Activated CD8-positive, alpha-beta memory T cell treated with anti-CD3 and anti-CD28 coated beads for 1 hour (primary cell): ENCODE measurements at places on chromosomes 2 and 18.

DNA sequence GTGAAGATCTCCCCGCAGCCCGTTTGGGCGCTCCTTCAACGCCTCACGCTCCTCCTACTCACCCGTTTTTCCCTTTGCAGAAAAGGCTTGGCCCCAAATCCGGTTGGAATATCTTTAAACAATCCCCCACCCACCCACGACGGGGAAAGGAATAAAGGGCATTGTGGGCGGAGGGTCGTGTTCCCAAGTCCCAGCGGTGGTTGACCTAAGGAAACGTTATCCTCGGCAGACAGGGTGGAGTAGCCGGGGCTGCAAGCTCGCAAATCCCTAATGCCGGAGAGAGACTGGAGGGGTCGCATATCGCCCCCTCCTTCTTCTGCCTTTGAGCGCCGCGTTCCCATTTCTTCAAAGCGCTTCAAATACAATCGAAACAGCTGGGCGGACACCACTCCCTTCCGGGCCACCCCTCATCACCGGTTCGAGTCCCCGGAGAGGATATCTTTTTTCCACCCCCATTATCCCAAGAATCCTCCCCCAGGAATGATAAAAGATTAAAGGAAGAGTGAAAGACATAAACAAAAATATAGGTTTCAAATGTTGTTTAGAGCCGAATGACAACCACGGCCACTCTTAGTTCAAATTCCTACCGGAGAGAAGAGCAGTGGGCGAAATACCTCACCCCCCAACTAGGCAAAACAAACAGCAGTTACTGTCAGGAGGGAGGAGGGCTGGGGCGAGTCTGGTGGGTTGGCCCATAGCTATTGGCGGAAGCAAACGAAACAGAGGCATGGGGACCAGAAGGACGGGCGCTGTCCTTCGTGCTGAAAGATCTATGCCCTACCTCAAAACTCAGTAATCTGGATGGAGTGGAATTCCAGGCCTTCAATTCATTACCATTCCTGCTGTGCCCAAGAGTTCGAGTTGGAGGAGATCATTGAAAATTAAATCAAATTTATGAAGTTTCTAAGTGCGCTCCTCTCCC lies 2.8 kb upstream of the GAD1 start:
- no peak for DNase-seq

DNA sequence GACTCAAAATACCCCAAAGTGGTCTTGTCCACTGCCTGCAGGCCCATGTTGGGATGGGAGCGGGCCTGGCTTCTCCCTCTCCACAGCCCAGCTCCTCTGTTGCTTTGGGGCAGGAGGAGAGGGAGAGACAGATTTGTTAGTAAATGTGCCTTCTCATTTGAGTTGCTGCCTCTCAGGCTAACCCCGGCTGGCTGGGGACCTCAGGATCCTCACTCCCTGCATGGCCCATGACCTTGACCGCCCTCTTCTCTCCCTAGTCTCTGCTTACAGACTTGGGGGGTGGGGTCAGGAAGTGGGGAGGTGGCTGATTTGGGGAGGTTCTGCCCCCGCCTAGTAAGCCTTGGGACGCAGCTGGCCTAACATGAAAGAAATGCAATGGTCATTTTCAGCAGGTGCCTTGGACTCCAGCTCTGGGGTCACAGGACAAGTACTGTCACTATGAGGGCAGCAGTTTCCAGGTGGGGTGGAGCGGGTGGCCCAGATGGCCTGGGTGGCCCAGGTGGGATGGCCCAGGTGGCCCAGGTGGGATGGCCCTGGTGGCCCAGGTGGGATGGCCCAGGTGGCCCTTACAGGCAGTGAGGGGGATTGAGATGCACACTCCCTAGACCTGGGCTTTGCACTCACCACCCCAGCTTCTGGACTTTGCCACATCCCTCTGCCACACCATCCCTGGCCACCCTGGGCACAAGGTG lies 24.1 kb downstream of the HJURP start:
- DNase-seq = no peak

DNA sequence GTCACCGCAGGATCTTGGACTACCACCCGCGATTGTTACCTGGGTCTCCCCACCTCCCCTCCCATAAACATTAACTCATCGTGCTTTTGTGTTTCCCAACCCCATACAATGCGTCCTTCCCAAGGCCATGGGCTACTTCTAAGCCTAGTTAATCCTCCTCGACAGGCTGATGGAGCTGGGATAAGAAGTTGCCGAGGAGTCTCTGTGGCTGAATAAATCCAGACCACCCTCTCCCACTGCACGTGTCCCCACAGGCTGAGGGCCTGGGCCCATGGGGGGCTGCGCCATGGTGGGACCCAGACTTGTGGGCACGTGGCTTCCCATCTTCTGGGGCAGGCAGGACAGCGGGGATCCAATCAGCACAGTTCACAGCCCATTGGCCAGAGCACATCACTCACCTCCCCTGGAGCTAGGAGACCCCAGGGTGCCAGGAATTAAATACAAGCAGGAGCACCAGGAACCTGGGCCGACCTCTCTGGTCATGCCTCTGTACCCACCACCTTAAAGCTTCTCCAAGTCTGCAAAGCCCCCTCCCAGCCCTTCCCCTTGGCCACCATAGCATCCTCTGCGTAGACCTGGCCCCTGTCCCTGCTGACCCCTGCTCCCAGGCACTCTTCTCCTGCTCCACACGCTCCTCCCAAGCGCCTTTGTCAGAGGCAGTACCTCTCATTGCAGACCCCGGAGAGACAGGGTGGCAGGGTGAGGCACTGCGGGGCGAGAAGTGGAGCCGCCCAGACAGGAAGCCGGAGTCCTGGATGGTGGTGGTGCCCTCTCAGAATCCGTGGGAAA lies 51.0 kb upstream of the ID2 start:
- DNase-seq = no peak

DNA sequence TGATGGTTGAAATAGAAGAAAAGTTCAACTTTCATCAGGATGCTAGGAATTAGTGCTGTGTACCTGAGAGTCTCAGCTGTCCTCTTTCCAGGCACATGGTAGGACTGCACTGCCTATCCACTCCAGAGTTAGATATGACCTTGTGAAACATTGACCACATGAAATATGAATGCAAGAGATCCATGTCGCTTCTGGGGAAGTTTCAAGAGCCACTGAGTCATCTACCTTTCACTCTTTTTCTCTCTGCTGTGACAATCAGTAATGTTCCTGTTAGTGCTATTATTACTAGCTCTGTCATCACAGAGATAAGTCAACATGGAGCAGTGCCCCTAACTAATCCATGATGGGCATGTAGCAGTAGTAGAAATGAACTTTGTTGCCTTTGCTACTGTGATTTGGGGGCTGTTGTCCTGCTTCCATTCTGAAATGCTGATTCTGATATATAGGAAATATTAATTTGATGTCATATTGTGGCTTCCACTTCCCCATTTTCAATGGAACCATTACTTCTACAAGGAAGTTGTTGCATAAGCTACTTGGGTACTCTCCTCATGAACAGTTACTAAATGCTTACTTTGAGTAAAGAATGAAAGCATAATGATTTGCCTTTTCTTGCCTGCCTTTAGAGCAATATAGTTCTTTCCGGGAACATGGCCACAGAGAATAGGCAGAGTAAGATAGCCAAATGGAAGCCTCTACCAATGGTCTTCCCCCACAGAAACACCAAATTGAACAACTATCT lies 192.8 kb upstream of the ZNF521 start:
- no peak for DNase-seq

GRCh38 chr18:74897971-74898657 lies 300.4 kb downstream of the ZNF407 start:
- no peak for DNase-seq

- no peak for DNase-seq
These were observed 561.1 kb upstream of the SETBP1 start for GRCh38 chr18:44119607-44120006.

GRCh38 chr2:127014224-127014623 lies 92.7 kb downstream of the BIN1 start:
- no peak for DNase-seq

GRCh38 chr2:2050446-2050845 lies 280.6 kb downstream of the MYT1L start:
- DNase-seq = no peak

DNA sequence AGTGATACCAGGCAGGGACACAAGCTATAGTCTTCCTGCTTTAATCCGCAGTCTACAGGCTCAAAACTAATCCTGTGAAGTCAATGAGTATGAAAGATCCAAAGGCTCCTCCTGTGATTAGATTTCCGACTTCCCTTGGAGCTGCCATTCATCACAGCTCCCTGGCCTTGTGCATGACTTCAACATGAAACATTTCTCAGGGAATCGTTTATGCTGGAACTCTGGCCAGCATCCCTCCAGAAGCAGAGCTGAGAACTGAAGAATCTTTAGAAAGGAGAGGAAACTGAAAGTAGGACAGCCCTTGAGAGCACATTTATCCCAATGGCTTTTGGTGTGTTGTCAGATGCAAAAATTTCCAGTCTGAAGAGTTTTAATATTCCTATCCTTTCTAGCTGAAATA lies 84.3 kb upstream of the SESTD1 start:
- no peak for DNase-seq

GRCh38 chr18:29146068-29146467 lies 969.1 kb upstream of the CDH2 start:
- DNase-seq = no peak

DNA sequence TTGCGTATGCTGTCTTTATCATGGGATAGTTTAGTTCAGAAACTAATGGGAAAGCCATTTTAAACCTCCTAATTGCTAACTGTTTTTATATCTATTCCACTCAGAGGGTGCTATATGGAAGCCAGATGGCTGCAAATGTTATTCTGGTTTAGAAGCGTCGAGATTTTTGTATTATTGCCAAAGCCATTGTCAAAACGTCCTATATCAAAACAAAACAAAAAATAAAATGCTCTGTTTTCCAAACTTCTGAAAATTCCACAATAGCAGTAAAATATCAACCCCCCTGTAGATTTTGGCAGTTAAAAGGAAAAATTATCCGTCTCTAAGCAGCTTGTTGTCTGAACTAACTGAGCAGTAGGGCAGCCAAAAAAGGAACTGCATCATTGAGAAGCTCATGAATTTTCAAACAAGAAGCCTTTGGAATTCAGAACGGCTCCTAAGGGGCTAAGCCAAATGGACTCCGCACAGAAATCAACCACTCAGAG lies 195.4 kb upstream of the CWC22 start:
- no peak for DNase-seq

DNA sequence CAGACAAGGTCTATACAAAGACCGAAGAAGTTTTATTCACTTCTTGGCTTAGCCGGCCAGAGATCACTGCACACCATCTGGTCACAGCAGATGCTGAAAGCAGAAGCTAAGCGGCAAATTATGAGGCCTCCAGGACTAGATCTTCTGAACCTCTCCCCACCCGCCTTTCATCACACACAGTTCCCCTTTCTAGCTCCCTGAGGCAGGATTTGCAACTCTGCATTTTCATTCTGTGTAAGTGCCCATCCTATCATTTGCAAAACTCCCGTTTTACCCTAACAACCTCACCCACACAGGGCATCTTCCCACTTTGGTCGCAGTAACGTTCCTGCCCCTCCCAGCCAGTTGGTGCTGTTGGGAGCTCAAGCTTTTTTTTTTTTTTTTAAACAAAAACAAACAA lies 3.1 kb upstream of the MOB1A start:
- DNase-seq = no peak

- DNase-seq = no peak
These were observed 10.7 kb upstream of the TAF1B start for GRCh38 chr2:9832586-9832985.

GRCh38 chr18:27995770-27996502 lies 181.0 kb downstream of the CDH2 start:
- DNase-seq = no peak

GRCh38 chr2:43898838-43899346 lies 60.1 kb downstream of the ABCG8 start:
- no peak for DNase-seq

GRCh38 chr2:149388120-149388816 lies 57.9 kb downstream of the LYPD6 start:
- no peak for DNase-seq

DNA sequence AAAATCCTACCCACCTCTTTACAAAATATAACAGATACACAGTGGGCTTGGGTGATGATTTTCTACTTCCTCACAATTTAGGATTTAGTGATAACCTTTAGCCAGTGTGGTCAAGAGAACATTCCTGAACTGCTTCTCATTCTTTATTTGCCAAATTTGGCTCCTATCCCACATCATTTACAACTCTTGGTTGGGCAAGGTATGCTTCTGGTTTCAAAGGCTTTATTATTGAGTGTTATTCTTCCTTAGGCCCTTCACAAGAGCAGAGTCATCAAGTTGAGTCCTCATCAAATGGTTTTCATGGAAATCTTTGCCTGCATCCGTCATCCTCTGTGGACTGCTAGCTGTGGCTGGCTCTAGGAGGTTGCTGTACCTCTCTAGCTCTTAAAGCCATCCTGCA lies 472.0 kb upstream of the ETAA1 start:
- no peak for DNase-seq

DNA sequence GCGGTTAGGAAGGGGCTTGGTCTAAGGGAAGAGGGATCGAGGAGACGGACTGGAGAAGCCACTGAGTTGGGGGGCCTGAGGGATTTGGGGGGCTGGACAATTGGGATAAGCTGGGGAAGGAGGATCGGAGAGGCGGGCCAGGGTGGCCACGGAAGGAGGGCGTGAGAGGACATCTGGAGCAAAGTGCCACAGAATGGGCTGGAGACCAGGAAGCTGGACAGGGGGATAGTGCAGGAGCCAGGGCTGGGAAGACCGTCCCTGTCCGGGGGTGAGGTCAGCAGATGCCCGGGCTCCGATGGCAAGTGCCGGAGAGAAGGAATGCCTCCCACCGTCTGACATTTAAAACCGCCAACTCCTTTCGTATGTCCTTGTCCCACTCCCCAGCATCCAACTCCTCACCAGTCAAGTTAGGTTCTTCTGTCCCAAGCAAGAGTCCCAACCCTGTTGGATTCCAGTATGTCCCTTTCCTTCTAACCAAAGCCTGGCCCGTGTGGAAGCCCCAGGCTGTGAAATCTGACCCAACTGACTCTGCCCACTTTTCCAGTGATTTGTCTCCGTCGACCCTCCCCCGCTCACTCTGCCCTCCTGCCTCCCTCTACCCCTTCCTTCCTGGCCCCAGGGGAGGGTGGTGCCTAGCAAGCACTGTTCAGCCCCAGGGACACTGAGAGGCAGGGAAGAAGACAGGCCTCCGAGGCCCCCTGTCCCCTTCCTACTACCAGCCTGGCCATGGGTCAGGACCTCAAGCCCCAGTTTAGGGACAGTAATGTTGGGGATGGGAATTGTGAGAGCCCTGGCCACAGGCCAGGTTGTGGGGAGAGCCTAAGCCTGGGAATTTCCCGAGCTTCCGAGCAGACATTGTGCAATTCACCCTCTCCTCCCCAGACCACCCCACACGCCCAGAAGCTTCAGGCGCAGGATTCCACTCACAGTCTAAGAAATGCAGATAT lies 31.5 kb upstream of the TMBIM1 start:
- DNase-seq = no peak

DNA sequence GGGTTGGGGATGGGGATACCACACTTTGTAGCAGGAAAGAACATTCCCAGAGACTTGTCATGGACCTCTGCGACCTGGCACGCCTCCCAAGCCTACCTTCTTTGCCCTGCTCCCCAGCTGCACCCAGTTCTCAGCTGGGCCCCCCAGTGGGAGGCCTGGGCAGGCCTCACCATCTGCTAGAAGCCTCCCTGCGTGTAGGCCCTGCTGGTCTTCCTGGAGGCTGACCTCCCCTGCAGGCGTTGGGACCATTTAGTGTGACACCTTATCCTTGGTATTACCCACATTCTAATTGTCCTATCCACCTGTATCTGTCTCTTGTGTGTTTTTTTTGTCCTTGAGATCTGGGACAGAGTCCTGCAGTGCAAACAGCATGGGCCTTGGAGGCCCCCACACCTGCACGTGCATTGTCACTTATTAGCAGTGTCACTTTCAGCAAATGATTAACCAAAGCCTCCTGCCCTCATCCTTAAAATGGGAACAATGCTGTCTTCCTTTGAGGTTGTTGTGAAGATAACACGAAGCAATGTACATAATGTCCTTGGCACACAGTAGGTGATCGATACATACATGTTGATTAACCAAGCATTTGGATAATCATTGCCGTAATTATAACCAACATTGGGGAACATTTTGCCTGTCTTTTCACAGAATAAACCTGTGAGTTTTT lies 77.2 kb downstream of the LIPG start:
- no peak for DNase-seq
